ENCODE measurements at places on chromosomes 12 and 14. TPM values are rescaled to one million over a fixed set of nuclear protein-coding genes. Genes with fewer than 3 reads are reported as not detected.

- no peak for DNase-seq
Measured at GRCh38 chr12:123717350-123717749, 5.2 kb downstream of the ATP6V0A2 start.

ANKS1B gene
- total RNA-seq, result 7.9 TPM

GPR135 gene
- total RNA-seq, result 3.1 TPM

DNA sequence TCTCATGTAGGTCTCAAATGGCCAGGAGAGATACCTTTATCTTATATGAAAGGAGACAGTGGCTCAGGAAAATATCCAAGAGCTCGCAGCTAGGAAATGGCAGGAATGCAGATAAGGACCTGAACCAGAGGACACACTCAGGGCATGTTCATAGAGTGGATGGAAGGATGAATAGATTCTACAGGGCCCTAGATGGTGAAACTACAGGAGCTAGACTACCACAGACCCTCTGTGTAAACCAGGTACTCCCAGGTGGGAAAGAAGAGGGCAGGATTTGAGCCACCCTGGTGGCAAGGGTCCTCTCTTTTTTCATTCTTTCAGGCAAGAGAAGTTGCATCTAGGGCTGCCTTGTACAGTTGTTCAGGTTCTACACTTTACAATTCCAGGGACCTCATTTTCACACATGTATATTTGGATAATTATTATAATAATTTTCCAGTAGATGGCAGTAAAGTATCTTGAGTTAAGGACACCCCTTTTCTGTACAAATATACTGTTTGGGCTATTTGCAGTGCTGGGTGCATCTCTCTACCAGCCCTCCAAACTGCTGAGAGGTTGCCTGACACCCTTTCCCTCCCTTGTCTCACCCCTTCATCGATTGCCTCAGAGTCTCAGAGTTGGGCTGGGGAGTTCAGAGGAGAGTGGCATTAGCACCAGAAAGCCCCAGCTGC lies 10.5 kb upstream of the ZDHHC22 start:
- no peak for DNase-seq

DNA sequence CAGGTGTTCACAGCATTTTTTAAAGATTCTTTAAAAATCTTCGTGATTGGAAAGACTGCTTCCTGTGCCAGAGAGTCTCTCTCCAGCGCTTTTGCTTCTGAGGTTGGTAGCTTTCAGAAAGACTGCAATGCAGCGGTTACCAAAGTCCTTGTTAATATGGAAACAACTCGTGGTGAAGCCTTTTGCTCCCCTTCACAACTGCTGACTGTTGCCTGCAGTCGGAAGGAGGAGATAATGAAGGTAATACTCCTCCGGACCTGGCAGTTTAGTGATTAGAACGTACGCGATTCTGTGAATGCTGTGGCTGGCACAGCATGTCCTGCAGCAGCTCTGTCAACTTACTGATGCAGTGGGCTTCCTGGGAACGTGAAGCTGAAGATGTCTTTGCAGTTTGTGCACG lies 50.9 kb downstream of the TRAF3 start:
- no peak for DNase-seq

DNA sequence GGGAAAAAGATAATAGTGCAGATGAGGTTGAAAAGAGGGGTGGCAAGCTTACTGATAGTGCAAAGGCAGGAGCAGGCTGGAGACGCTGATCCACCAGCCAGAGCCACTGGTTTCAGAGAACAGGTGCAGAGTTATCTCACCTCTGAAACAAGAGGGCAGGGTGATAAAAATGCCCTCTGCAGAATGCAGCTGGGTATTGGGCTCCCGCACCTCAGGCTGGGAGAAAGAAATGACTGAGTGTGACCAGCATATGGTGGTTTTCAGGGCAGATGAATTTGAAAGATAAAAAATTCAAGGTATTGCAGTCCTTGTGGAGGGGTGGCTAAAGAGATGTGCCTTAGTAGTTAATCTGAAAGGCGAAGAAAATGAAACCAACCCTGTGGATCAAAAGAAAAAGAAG lies 2.9 kb upstream of the TMEM30B start:
- DNase-seq, result no peak

GRCh38 chr14:92513966-92514843 lies 624 bp downstream of the RIN3 start:
- DNase-seq, result peak; percentile 43

DNA sequence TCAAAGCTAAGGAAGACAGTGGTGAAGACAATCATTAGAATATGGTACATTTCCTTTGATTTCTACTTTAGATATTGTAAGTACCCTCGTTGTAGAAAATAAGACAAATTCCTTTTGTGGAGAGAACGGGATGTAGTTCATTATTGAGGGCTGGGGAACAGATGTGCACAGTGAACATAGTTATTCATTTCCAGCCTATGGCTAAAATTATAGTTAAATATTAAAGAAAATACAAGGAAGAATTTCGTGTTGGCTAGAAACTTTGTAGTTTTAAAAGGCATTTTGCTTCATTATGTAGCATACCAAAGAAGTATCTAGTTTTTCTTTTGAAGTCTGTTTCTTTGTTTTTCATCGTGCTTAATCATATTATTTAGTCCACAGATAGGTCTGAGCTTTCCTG lies 201.8 kb downstream of the ESR2 start:
- DNase-seq, result no peak

- no peak for DNase-seq
Measured at GRCh38 chr14:25908277-25909044, 689.4 kb downstream of the NOVA1 start.

Data from neural progenitor cell (in vitro differentiated cells).